Calu3 (cell line): ENCODE measurements at places on chromosomes 12 and 14. TPM values are rescaled to one million over a fixed set of nuclear protein-coding genes. Genes with fewer than 3 reads are reported as not detected.

Gene ESPL1
- total RNA-seq = 24.3 and 31.1 TPM in 2 replicates

Gene ZNF10
- total RNA-seq = 19.1 and 23.0 TPM in 2 replicates

Gene NINJ2
- not detected in 2 replicates for total RNA-seq

Gene OVCH1
- total RNA-seq = not detected in 2 replicates

Gene SPTB
- total RNA-seq = 0.05 TPM in 1 of 2 replicates, not detected in the other

Gene SRGAP1
- total RNA-seq = 28.3 and 29.3 TPM in 2 replicates

Gene INHBE
- total RNA-seq = 0.38 and 0.64 TPM in 2 replicates

Gene NRL
- 1.8 and 2.3 TPM in 2 replicates for total RNA-seq

Gene FIGNL2
- not detected in 2 replicates for total RNA-seq

Gene RNF212B
- not detected in 2 replicates for total RNA-seq

Gene SLC4A8
- 0.76 and 1.1 TPM in 2 replicates for total RNA-seq

Gene FERMT2
- 21.0 and 21.6 TPM in 2 replicates for total RNA-seq

Gene KERA
- total RNA-seq = not detected in 2 replicates

Gene SLC39A2
- not detected in 2 replicates for total RNA-seq

Gene SERPINA10
- not detected in 2 replicates for total RNA-seq
